PC-9 (cell line): ENCODE measurements at places on chromosomes 13 and 19. TPM values are rescaled to one million over a fixed set of nuclear protein-coding genes. Genes with fewer than 3 reads are reported as not detected.

DNA sequence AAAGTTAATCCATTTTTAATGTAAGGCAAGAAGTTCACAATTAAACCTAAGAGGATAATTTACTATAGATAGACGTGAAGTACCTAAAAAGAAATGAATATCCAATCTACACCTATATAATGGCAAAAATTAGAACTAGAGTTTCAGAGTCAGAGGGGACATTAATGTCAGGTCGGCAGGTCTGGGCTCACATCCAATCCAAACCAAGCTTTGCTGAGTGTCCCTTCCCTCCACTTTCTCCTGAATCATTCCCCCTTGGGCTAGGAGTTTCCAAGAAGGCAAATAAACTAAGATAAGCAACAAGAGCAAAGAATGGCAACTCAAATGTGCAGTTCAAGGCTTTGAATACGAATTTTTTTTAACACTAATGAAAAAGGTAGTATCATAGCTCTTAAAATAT, 2.9 kb downstream of the FLT3 start:
- DNase-seq = no peak
- H3K27ac ChIP-seq = no peak overlapping the region
- H3K27me3 ChIP-seq = peaks cover 76% of the 10 kb centered on the region
- no peak overlapping the region for H3K4me3 ChIP-seq

The CYP4F2 gene
- total RNA-seq = 0.31 and 1.1 TPM in 2 replicates

The PROZ gene
- not detected in 2 replicates for total RNA-seq

DNA sequence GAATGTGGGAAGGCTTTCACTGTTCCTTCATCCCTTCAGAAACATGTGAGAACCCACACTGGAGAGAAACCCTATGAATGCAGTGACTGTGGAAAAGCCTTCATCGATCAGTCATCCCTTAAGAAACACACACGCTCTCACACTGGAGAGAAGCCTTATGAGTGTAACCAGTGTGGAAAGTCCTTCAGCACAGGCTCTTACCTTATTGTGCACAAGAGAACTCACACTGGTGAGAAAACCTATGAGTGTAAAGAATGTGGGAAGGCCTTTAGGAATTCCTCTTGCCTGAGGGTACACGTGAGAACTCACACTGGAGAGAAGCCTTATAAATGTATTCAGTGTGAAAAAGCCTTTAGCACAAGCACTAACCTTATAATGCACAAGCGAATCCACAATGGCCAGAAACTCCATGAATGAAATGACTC, 18.6 kb downstream of the ZNF177 start:
- H3K4me3 ChIP-seq = no peak overlapping the region
- no peak overlapping the region for H3K27ac ChIP-seq
- DNase-seq = no peak
- H3K4me1 ChIP-seq = no peaks in the 10 kb centered on the region

DNA sequence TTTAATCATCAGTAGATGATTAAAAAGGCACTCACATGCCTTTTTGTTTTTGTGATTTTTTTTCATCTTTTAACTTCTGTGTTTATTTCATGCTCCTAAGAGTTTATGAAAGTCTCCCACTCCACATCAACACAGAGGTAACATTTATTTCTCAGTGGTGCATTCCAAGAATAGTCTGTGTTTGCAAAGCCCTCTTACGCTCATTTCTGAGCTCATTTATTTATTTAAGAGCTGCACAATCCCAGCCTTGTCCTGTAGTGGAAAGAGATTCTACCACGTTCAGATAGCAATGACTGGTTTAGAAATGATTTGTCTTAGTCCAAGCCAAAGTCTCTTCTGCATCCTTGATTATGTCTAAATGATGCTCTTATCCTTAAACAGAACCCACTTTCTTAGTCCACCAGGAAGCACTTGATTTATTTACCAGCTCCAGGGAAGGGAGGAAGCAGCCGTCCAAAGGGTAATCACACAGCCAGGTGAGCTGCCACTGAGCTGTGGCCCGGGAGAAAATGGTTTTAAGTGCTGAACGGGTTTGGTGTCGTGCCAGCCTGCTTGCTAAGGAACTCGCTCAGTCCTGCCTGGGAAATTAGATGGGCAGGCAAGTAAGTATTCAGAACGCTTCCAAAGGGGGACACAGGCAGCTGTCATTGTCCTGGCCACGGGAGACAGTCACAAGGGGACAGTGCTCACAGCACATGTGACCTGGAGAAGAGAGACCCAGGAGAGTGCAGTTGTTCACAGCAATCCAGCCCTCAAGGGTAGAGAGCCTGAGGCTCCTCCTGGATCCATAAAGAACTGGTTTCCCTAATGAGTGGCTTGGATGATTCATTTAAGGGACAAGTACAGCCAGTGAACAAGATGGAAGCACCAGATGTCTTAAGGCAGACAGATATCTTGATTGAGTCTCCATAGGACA, 131.8 kb upstream of the WASF3 start:
- no peak overlapping the region for H3K27ac ChIP-seq
- no peak overlapping the region for H3K4me3 ChIP-seq
- no peaks in the 10 kb centered on the region for H3K4me1 ChIP-seq
- no peaks in the 10 kb centered on the region for H3K27me3 ChIP-seq

DNA sequence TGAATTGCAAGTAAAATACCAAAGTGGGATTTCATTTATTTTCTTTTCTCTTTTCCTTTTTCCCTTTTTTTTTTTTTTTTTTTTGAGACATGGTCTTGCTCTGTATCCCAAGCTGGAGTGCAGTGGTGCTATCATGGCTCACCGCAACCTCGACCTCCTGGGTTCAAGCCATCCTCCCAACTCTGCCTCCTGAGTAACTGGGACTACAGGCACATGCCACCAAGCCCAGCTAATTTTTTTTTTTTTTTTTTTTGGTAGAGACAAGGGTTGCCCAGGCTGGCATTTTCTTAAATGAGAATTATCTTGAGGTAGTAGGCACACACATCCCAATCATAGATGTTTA, 68.5 kb upstream of the GPR183 start:
- H3K27ac ChIP-seq = no peak overlapping the region
- H3K4me3 ChIP-seq = no peak overlapping the region
- no peaks in the 10 kb centered on the region for H3K27me3 ChIP-seq
- no peak for DNase-seq
- no peaks in the 10 kb centered on the region for H3K4me1 ChIP-seq

DNA sequence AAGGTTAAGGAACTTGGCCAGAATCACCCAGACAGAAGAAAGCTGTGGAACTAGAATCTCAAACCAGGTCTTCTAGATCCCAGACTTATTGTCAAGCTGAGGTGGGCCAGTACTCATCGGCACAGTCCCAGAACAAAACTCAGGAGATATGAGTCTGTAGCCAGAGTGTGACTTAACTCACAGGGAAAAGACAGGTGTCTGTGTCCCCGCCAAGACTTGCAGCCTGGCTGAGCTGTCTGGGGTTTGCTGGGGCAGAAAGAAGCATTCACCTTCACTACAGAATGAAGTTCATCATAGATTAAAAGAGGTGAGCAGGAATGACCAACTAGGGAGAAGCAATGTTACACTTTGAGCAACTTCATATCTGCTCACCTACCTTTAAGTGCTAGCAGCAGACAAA, 257.2 kb downstream of the FOXO1 start:
- H3K27ac ChIP-seq = no peak overlapping the region
- peaks cover 22% of the 10 kb centered on the region for H3K4me1 ChIP-seq
- no peaks in the 10 kb centered on the region for H3K27me3 ChIP-seq
- no peaks in the 10 kb centered on the region for H3K36me3 ChIP-seq
- no peak overlapping the region for H3K4me3 ChIP-seq
